ENCODE measurements at places on chromosomes 2 and 18.

GRCh38 chr18:13368080-13368813 is 149.7 kb downstream of the LDLRAD4 start:
- DNase-seq: no peak

GRCh38 chr2:238167761-238168160 is 9.0 kb downstream of the ERFE start:
- DNase-seq: no peak

GRCh38 chr18:47420130-47420529 is 168.7 kb upstream of the SKOR2 start:
- no peak for DNase-seq

- DNase-seq: no peak
Observed at GRCh38 chr2:6945087-6945813, 28.0 kb downstream of the RNF144A start.

- no peak for DNase-seq
Observed at GRCh38 chr2:44778221-44778654, 163.3 kb upstream of the SIX3 start.

DNA sequence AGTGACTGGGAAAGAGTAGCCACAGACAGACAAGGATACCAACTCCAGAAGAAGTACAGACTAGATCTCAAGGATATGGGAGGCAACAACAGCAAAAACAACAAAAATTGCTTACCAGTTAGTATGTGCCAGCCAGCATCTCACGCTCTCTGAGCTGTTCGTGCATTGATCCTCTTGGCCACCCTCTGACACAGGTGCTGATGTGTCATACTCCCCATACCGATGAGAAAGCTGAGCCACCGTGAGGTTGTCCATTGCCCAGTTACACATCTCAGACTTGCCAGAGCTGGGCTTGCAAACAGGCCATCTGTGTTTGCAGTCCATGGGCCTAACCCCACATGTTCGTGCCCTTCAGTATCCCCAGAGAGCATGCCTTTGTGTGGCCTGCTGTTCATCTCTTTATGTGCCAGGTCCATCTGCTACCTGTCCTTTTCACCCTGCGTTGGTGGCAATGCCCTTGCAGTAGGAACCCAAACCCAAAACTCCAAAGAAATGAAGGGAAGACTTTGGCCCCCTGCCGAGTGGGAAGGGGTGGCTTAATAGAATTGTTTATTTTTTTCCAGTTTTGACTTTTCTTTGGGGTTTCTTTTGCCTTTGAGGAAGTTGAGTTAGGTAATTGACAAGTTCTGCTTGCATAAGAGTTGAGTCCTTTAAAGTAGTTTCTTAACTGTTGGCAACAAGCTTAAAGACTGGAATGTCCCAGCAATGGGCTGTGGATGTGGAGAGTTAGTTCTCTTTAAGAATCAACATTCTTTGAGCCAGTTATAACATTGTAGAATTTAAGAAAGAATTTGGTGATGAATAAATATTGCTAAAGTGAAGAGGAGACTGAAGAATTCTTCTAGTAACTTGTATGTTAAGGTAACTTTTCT is 46.7 kb downstream of the LYPD6B start:
- no peak for DNase-seq

DNA sequence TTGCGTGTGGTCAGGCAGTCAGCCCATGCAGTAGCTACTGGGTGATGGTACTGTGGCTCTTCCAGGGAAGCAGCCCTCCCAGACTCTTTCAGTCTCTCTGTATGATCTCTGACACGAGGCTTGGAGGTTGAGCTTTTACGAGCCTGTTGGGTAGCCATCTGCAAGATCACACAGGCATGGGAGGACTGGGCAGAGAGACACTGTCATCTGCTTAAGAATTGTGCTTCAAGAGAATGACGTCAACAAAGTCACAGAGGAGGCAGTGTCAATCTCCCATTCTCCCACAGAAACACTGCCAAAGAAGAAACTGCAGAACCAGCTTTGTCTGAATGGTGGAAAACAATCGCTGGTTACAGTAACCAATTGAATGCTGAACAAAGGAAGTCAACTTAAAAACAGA is 78.4 kb upstream of the MC2R start:
- no peak for DNase-seq

DNA sequence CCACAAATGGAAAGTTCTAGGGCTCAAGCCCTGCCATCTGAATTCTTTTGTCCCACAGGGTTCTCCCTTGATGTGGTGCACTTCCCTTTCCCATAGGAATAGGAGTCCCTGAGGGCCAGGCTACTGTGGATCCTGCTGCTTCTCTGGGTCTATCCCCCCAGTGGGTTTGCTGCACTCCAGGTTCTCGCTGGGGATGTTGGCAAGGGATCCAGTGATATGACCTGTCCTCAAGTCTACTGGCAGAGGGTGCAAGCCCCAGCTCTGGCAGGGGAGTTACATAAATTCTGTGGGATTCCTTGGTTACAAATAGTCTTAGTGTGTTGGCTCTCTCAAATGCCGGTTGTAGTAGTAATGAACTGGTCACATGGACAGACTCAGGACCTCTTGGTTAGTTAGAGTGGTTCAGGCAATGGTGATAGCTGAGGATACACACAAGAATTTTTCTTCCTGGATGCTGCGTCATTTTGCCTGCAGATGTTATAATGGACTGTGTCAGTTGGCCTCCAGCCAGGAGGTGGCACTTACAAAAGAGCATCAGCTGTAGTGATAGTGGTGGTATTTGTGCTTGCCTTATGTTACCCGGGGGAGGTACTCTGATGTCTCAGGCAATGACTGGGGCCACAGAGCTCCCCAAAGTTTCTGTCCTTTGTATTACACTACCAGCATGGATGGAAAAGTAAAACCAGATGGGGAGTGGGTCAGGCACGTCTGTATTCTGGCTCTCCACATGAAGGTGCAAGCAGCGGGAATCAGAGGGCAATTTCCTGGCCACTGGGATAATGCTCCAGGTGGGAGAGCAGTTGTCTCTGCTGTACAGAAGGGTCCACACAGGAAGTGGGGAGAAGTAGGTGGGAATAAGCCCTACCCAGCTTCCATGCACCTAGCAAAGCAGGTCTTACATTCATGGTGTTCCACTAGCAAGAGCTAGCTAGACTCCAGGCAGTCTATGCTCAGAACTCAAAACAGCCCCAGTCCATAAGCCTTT is 267.9 kb downstream of the SOX11 start:
- no peak for DNase-seq

GRCh38 chr2:231452799-231453508 is 11.3 kb downstream of the NCL start:
- DNase-seq: no peak

DNA sequence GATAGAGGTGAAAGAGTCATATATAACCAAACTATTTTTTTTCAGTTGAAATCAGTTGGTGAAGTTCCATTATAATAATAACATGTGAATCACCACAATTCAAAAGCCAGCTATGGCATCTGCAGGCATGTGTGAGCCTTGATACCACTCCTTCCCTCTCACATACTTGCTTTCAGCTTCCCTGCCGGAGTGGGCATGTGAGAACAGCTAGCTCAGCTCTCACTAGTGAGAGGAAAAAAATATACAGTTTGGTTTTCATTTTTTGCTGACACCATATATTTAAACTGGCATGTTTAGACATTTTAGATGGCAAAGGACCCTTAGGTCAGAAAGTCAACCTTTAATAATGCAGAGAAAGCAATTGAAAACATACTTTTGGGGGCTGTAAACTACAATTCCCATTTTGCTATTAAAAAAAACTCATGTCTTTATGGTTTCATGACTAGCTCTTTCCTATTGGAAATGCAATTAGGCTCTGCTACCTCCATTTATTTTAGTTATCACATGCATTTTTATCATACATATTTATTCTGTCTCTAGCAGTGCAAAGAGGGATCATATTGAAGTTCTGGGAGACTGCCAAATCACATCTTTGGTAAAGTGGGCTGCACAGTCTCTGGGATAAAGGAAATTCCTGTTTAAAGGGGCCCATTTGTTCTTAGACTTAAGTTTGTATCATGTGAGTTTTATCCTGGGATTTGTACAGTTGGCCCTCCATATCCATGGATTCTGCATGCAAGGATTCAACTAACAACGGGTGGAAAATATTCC is 33.2 kb upstream of the SLC40A1 start:
- DNase-seq: no peak

Measured in stimulated activated CD4-positive, alpha-beta T cell treated with anti-CD3 and anti-CD28 coated beads, Interleukin-1b, Interleukin-23, amount 100 ng/mL, for 1 hour (primary cell).